Activated CD4-positive, alpha-beta T cell treated with anti-CD3 and anti-CD28 coated beads for 36 hours (primary cell): ENCODE measurements at places on chromosomes 7 and 10. TPM values are rescaled to one million over a fixed set of nuclear protein-coding genes. Genes with fewer than 3 reads are reported as not detected.
A peak's percentile ranks its signal among the peaks of the same experiment; 100 is the strongest.

Gene OR6V1
- total RNA-seq, result not detected

Gene WNT2
- total RNA-seq, result not detected

Gene VAX1
- not detected for total RNA-seq

Gene ARHGEF35
- 5.1 TPM for total RNA-seq

Gene ZDHHC4
- total RNA-seq, result 30.1 TPM

Gene CAMK2B
- total RNA-seq, result 1.1 TPM

Gene GJD4
- total RNA-seq, result not detected

Gene HIPK2
- total RNA-seq, result 36.2 TPM

DNA sequence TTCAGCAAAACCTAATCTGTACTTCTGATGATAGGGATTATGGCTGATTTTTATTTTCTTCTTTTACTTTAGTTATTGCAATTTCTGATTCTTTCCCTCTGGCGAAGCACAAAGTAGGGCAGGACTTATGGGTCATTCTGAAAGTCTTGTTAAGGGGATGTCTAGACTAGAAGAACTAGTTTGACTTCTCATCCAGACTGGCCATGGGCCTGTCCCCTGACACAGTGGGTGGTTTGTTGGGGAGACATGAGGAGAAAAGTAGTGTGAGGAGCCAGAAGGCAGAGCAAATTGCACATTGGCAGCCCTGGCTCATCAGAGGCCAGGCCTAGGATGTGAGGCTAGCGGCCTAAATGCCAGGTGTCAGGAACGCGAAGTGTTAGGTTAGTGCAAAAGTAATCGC is 152.8 kb downstream of the RTKN2 start:
- H3K4me3 ChIP-seq, result no peak overlapping the region
- H3K4me1 ChIP-seq, result peaks cover 23% of the 10 kb centered on the region
- no peak overlapping the region for H3K27ac ChIP-seq
- no peaks in the 10 kb centered on the region for H3K36me3 ChIP-seq

DNA sequence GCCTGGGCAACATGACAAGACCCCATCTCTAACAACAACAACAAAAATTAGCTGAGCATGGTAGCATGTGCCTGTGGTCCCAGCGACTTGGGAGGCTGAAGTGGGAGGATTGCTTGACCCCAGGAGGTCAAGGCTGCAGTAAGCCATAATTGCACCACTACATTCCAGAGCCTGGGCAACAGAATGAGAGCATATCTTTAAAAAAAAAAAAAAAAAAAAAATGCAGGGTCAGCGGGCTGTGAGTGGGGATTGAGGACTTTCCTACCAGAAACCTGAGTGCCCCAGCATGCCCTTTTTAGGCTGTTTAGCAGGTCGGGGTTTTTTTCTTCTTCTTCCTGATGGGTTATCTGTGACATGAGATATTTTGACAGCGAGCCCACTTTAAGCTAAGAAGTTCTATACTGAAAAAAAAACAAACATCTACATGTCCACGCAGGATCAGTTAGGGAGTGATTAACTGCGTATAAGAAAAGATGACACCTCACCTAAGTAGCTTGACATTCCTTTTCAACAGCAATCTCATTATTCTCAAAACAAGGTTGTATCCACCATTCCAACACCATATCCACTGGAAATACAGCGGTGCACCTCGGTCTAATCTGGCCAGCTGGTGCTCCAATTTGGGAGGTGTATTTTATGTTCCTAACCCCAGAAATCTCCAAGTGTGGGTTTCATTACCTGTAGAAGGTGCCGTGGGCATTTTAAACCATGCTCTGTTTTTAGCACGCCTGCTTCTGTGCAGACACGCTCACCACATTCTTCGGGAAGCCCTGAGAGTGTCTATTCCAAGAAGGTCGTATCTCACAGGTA is 13.8 kb upstream of the RFC2 start:
- H3K27ac ChIP-seq, result no peak overlapping the region
- no peak overlapping the region for H3K4me3 ChIP-seq
- H3K4me1 ChIP-seq, result peaks cover 9% of the 10 kb centered on the region
- no peak for DNase-seq
- H3K36me3 ChIP-seq, result no peaks in the 10 kb centered on the region
- H3K27me3 ChIP-seq, result no peaks in the 10 kb centered on the region

DNA sequence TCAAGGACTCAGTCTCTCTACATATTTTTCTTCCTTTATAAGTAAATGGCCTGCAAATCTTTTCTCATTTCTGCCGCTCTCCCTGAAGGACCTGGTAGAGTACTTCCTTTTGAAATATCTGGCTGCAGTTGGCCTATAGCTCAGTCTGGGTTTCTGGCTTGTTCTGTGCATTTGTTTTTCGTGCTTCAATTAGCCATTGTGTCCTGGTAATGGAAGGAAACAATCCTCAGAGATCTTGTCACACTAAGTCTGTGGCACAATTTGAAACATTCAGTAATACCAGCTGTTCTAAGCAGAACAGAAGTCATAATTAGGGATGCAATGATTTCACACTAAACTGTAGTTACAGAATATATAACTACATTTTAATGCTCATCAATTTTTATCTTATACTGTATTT is 545.0 kb downstream of the NRG3 start:
- H3K27me3 ChIP-seq, result no peaks in the 10 kb centered on the region
- no peaks in the 10 kb centered on the region for H3K36me3 ChIP-seq
- no peak overlapping the region for H3K4me3 ChIP-seq
- no peak overlapping the region for H3K27ac ChIP-seq
- no peak for DNase-seq

GRCh38 chr10:131088619-131089018 is 222.9 kb downstream of the TCERG1L start:
- H3K4me1 ChIP-seq, result peaks cover 11% of the 10 kb centered on the region
- no peak overlapping the region for H3K4me3 ChIP-seq
- H3K36me3 ChIP-seq, result no peaks in the 10 kb centered on the region
- no peak for DNase-seq
- peaks cover under 1% of the 10 kb centered on the region for H3K27me3 ChIP-seq

DNA sequence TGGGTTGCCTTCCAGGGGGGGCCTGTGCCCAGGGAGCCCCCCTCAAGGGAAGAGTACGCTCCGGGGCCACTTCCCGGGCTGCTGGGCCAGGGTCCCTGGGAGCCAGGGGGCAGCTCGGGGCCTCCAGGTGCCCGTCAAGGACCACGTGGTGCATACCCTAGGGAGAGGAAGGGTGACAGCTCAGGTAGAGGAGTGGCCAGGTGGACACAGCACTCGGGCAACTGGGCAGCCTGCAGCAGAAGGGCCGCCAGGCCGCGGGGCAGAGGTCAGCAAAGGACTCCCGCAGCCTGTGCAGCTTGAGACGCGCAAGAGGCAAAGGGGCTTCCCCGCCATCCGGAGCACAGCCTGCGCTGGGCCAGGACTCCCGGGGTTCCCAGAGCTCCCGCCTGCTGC is 26.4 kb downstream of the AP5Z1 start:
- H3K27ac ChIP-seq, result no peak overlapping the region
- no peaks in the 10 kb centered on the region for H3K4me1 ChIP-seq
- no peaks in the 10 kb centered on the region for H3K36me3 ChIP-seq
- no peaks in the 10 kb centered on the region for H3K27me3 ChIP-seq

- no peaks in the 10 kb centered on the region for H3K4me1 ChIP-seq
- DNase-seq, result no peak
- H3K27me3 ChIP-seq, result no peaks in the 10 kb centered on the region
- no peaks in the 10 kb centered on the region for H3K36me3 ChIP-seq
- H3K4me3 ChIP-seq, result no peak overlapping the region
Measured at GRCh38 chr7:2478399-2478785, 2.2 kb upstream of the GRIFIN start.

- no peak for DNase-seq
- peaks cover 32% of the 10 kb centered on the region for H3K27me3 ChIP-seq
- H3K36me3 ChIP-seq, result no peaks in the 10 kb centered on the region
- no peak overlapping the region for H3K27ac ChIP-seq
- no peak overlapping the region for H3K4me3 ChIP-seq
Measured at GRCh38 chr10:70456164-70456563, 14.7 kb upstream of the NODAL start.

DNA sequence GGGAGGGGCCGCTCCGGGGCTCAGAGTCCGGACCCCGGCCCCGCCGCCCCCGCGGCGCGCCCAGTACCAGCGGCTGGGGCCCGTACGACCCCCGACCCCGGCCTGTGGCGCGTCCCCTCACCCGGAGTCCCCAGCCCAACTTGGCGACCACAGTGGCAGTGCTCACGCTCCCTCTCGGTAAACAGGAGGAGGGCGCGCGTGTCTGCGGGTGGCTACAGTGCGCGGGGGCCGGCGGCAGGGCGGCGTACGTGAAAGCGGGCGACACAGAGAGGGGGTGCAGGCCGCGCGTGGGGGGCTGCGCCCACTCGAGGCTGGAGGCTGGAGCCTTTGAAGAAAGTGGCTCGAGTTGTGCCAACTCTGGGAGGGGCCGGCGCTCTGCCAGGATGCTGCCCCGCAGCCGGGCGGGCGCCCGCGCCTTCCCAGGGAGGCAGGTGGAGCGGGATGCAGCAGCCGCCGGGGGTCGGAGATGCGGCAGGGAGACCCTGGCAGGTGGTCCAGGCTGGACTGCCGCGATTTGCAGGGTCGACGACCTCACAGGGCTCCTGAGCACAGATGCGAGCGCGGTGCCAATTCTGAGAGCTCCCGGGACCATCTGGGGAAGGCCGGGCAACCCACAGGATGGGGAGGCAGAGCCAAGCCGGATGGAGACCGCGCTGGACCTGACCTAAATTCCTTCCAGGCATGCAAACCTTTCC is 655 bp downstream of the PTPRE start:
- H3K4me3 ChIP-seq, result peak overlapping the region; percentile 35
- H3K4me1 ChIP-seq, result no peaks in the 10 kb centered on the region
- H3K36me3 ChIP-seq, result no peaks in the 10 kb centered on the region
- peak; percentile 52 for DNase-seq

- no peaks in the 10 kb centered on the region for H3K4me1 ChIP-seq
- H3K27me3 ChIP-seq, result peaks cover 2% of the 10 kb centered on the region
- H3K36me3 ChIP-seq, result no peaks in the 10 kb centered on the region
- DNase-seq, result no peak
Measured at GRCh38 chr7:20916311-20916710, 129.6 kb upstream of the SP8 start.

GRCh38 chr10:69849825-69850224 is 48.1 kb downstream of the COL13A1 start:
- H3K27ac ChIP-seq, result no peak overlapping the region
- H3K36me3 ChIP-seq, result no peaks in the 10 kb centered on the region
- peaks cover 12% of the 10 kb centered on the region for H3K27me3 ChIP-seq
- H3K4me1 ChIP-seq, result no peaks in the 10 kb centered on the region

- no peak for DNase-seq
- no peak overlapping the region for H3K4me3 ChIP-seq
- no peak overlapping the region for H3K27ac ChIP-seq
- H3K4me1 ChIP-seq, result no peaks in the 10 kb centered on the region
- no peaks in the 10 kb centered on the region for H3K36me3 ChIP-seq
Measured at GRCh38 chr10:132811891-132812481, 26.0 kb upstream of the NKX6-2 start.

DNA sequence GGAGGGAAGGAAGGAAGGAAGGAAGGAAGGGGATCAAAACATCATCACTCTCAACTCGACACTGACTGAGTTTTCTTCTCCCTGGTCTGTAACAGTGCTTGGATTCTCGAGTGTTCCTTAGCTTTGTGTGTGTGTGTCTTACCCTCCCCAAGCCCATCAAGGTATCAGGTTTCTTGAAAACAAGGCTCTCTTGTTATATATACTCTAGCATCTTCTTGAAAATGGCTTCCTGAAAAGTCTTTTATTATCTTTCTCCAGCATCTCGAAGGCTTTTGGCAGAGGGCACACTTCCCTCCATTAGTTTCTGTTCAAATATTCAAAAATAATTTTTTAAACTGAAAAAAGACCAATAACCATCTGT is 13.4 kb downstream of the SERPINE1 start:
- H3K4me3 ChIP-seq, result no peak overlapping the region
- H3K4me1 ChIP-seq, result peaks cover 47% of the 10 kb centered on the region
- no peak for DNase-seq
- no peaks in the 10 kb centered on the region for H3K36me3 ChIP-seq

- H3K27me3 ChIP-seq, result peaks cover 2% of the 10 kb centered on the region
- H3K4me1 ChIP-seq, result no peaks in the 10 kb centered on the region
- H3K36me3 ChIP-seq, result no peaks in the 10 kb centered on the region
- no peak overlapping the region for H3K4me3 ChIP-seq
- H3K27ac ChIP-seq, result no peak overlapping the region
- no peak for DNase-seq
Measured at GRCh38 chr10:75347186-75347585, 54.4 kb downstream of the ZNF503 start.

DNA sequence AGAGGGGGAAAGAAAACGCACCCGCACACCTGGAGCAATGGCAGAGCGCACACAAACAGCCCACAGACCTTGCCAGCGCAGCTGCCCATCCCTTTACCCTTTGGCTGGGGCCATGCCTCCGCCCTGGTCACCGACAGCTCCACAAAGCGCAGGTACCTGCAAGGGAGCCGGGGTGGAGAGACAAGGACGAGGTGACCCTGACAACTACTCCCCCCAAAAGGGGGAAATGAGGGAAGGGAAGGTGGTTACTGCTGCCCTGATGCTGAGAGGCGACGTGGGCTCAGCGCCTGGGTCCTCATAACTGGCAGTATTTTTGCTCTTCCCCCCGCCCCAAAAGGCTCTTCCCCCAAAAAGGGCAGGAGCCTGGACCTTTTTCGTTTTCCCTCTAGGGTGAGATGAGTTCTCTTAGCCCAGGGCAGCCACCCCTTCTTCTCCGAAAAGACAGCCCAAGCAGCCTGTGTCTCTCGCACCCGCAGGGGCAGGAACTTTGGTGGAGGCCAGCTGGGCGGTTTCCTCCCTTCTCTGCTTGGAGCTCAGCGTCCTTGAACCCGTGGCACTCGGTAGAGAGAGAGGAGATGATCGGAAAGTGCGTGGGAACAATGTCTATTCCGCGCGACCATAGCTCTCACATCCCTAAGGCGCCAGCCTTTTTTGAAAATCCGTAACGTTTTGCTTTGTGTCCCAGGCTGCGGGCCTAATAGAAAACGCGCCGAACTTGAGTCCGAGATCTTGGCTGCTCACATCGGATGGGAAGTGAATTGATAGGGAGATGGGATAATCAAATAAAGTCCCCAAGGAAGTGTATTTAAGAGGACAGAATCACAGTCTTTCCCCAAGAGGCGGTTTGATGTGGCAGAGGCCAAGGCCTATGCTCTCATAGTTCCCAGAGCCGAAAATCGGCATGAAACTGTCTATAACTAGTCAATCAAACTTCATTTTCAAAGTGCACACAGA is 1.0 kb downstream of the NKX2-3 start:
- no peak overlapping the region for H3K27ac ChIP-seq
- peak overlapping the region; percentile 33 for H3K4me3 ChIP-seq
- H3K4me1 ChIP-seq, result peaks cover 39% of the 10 kb centered on the region
- DNase-seq, result no peak

DNA sequence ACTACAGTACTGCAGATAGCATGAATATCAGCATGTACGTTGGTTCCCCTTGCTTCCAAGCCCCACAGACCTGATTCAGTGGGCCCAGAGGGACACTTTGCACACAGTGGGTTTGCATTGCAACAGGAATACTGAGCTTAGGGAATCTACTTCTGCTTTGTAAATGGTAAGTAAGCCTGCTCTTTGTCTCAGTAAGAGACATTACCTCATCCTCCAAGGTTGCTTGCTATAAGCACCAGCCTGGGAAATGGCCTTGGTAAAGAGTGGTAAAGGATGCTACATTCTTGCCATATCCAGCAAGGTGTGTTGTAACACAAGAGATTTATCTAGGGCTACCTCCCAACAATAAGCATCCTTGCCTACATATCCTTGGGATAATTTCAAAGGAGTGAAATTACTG is 730.5 kb downstream of the INHBA start:
- H3K27ac ChIP-seq, result no peak overlapping the region
- no peaks in the 10 kb centered on the region for H3K27me3 ChIP-seq
- no peak for DNase-seq
- H3K36me3 ChIP-seq, result no peaks in the 10 kb centered on the region
- H3K4me3 ChIP-seq, result no peak overlapping the region
- no peaks in the 10 kb centered on the region for H3K4me1 ChIP-seq

- no peaks in the 10 kb centered on the region for H3K4me1 ChIP-seq
- H3K36me3 ChIP-seq, result no peaks in the 10 kb centered on the region
Measured at GRCh38 chr7:44267719-44268421, 57.5 kb downstream of the CAMK2B start.
